ENCODE measurements at places on chromosomes 5 and 9. TPM values are rescaled to one million over a fixed set of nuclear protein-coding genes. Genes with fewer than 3 reads are reported as not detected.

NUTM2F gene
- polyA plus RNA-seq, result not detected

DCP2 gene
- polyA plus RNA-seq, result 17.9 TPM

ASS1 gene
- polyA plus RNA-seq, result 0.49 TPM

KCNMB1 gene
- 0.06 TPM for polyA plus RNA-seq

PCDHGA1 gene
- polyA plus RNA-seq, result 0.17 TPM

SPEF2 gene
- polyA plus RNA-seq, result 0.31 TPM

SCGB3A1 gene
- polyA plus RNA-seq, result not detected

ZNF366 gene
- polyA plus RNA-seq, result 0.03 TPM

ADCY2 gene
- polyA plus RNA-seq, result not detected

ADAMTS16 gene
- not detected for polyA plus RNA-seq

HARS2 gene
- 38.0 TPM for polyA plus RNA-seq

SERF1B gene
- polyA plus RNA-seq, result 26.8 TPM

LAMC3 gene
- 0.81 TPM for polyA plus RNA-seq

CXCL14 gene
- polyA plus RNA-seq, result not detected

DRD1 gene
- not detected for polyA plus RNA-seq

UBE2B gene
- polyA plus RNA-seq, result 23.0 TPM

TOR4A gene
- 6.0 TPM for polyA plus RNA-seq

ELAVL2 gene
- not detected for polyA plus RNA-seq

PCDHA7 gene
- polyA plus RNA-seq, result 0.03 TPM

SPATA31D4 gene
- not detected for polyA plus RNA-seq

RNF183 gene
- 0.04 TPM for polyA plus RNA-seq

PCDHGA9 gene
- 0.19 TPM for polyA plus RNA-seq

EGFLAM gene
- polyA plus RNA-seq, result not detected

PLCXD3 gene
- polyA plus RNA-seq, result not detected

KYAT1 gene
- polyA plus RNA-seq, result 16.2 TPM

PTPA gene
- 26.0 TPM for polyA plus RNA-seq

KIAA0825 gene
- polyA plus RNA-seq, result 0.58 TPM

SLC46A2 gene
- 0.18 TPM for polyA plus RNA-seq

TAF11L8 gene
- not detected for polyA plus RNA-seq

SH3PXD2B gene
- not detected for polyA plus RNA-seq

GABRA6 gene
- not detected for polyA plus RNA-seq

HAVCR1 gene
- polyA plus RNA-seq, result not detected

SPINK6 gene
- polyA plus RNA-seq, result not detected

LCN9 gene
- not detected for polyA plus RNA-seq

IRX1 gene
- polyA plus RNA-seq, result not detected

UBLCP1 gene
- 11.0 TPM for polyA plus RNA-seq

TCERG1 gene
- 44.6 TPM for polyA plus RNA-seq

OGN gene
- not detected for polyA plus RNA-seq

LPAR1 gene
- polyA plus RNA-seq, result 0.06 TPM

MAMDC4 gene
- 5.3 TPM for polyA plus RNA-seq

EFCAB9 gene
- not detected for polyA plus RNA-seq

FRMPD1 gene
- not detected for polyA plus RNA-seq

FAM13B gene
- polyA plus RNA-seq, result 17.3 TPM

SMIM15 gene
- 11.2 TPM for polyA plus RNA-seq

BAAT gene
- not detected for polyA plus RNA-seq

ADGRV1 gene
- polyA plus RNA-seq, result 0.07 TPM

PDGFRB gene
- polyA plus RNA-seq, result 0.42 TPM

PRRX2 gene
- not detected for polyA plus RNA-seq

IRX2 gene
- polyA plus RNA-seq, result not detected

ADAMTS6 gene
- polyA plus RNA-seq, result 4.1 TPM

BTNL8 gene
- not detected for polyA plus RNA-seq

TMEM267 gene
- polyA plus RNA-seq, result 10.6 TPM

LSM11 gene
- 0.97 TPM for polyA plus RNA-seq

TAF1L gene
- not detected for polyA plus RNA-seq

OR1J2 gene
- not detected for polyA plus RNA-seq

All from B cell (primary cell).